DMS 273 treated with DMSO at 0.1 percent for 48 hours (cell line): ENCODE measurements at places on chromosomes 3 and 15.

DNA sequence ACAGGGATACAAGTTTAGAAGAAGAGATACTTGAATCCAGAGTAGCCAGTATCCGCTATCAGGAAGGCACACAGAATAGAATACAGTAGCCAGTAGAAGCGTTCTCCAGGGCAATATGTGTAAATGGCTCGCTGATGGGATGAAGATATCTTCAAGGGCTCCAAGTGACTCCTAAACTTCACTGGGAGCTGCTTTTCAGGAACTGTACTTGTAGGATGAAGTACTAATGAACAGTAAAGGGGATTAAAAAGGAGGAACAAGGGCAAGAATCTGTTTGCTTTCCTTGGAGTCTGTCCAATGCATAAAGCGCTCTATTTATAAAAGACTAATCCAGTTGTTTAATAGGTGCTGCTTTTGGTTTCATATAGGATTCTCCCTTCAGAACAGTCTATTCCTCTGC, 78.4 kb downstream of the THRB start:
- no peak for DNase-seq

- DNase-seq = no peak
Observed at GRCh38 chr3:12869035-12869621, 27.8 kb upstream of the RPL32 start.

GRCh38 chr15:80489030-80489594, 84.9 kb downstream of the ARNT2 start:
- no peak for DNase-seq

GRCh38 chr3:44950275-44950734, 25.7 kb downstream of the ZDHHC3 start:
- DNase-seq = no peak

DNA sequence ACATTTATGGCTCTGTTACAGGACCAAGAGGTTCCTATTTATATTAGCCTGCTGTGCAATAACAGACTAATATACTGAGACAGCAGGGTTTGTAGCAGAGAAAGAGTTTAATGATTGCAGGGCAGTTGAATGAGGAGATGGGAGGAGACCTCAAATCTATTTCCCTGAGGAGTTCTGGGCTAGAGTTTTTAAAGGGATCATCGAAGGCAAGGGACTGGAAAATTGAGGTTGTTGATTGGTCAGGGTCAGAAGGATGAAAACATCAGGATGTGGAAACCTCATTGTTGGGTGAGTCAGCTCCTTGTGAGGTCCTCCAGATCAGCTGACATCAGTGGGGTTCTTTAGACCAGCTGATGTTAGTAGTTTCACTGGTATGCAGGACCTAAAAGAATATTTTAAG, 60.6 kb upstream of the GOLGA8B start:
- DNase-seq = no peak

DNA sequence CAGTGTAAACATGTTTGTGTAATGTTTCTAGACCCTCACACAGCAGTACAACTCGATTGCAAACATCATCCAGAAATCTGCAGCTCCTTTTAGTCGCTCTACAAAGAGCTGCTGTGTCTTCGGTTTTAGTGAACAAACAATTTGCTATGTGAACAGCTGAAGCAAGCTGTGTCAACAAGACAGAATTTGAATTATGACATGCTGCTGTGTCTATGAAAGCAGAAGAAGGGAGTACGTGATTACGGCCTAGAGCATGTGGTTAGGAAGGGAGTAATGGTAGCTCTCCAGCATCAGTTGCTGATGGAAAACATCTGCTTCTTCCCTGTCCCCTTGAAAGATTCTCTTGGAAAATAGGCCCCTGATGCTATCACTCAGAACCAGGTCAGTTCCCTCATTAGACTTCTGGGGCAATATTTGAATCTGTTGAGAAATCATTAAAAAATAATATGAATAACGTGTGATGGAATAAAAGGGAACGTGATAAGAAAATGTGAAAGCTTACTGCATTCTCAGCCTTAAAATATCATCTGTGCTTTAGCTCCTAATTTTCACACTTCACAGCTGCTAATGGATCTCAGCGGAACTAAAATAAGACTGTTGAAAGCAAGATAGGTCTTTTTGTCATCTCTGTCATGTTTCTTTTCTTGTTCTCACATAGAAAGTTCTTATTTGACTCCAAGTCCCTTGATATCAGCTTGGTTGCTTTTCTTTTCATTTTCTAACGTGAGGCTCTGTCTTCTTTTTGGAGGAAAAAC, 891.5 kb downstream of the ROBO2 start:
- no peak for DNase-seq

- DNase-seq = no peak
Observed at GRCh38 chr3:44887101-44887500, 12.7 kb downstream of the TGM4 start.
